ENCODE measurements at places on chromosomes 3 and 15.

DNA sequence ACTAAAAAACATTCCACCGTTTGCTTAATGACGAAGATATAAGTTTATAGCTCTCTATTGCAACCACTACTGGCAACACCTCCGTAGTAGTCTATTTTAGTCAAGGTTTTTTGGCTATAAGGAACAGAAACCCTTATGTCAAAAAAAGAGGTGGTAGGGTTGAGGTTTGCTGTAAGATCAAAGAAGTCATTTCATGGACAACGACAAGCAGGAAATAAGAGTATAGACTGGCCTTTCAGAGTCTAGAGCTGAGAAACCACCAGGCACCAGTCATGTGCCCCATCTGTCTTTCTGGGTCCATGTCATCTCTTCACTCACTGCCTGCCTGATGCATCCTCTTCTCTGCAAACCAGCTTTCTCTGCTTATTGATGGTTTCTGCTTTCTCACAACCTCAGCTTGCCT is 42.7 kb downstream of the THBS1 start:
- DNase-seq: no peak

GRCh38 chr15:77634266-77634962 is 1.7 kb upstream of the LINGO1 start:
- no peak for DNase-seq

GRCh38 chr15:81286621-81287121 is 37.3 kb downstream of the STARD5 start:
- DNase-seq: no peak

- no peak for DNase-seq
Observed at GRCh38 chr15:98412852-98413251, 235.5 kb upstream of the IGF1R start.

DNA sequence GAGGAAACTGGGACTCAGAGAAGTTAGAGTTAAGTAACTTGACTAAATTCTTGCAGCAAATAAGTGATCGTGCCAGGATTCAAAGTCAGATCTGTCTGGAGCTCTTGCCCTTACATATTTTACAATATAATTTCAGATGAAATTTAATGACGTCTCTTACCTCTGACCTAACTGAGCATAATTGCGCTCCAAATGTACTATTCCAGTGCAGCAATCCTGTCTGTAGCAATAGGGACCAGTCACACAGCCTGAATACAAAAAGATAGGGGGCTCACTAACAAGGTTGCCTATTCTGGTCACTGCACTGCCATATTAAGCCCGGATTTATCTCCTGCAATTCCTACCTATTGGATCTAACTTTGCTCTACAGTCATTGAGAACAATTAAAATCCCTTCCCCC is 316.4 kb downstream of the ZBTB20 start:
- DNase-seq: no peak

DNA sequence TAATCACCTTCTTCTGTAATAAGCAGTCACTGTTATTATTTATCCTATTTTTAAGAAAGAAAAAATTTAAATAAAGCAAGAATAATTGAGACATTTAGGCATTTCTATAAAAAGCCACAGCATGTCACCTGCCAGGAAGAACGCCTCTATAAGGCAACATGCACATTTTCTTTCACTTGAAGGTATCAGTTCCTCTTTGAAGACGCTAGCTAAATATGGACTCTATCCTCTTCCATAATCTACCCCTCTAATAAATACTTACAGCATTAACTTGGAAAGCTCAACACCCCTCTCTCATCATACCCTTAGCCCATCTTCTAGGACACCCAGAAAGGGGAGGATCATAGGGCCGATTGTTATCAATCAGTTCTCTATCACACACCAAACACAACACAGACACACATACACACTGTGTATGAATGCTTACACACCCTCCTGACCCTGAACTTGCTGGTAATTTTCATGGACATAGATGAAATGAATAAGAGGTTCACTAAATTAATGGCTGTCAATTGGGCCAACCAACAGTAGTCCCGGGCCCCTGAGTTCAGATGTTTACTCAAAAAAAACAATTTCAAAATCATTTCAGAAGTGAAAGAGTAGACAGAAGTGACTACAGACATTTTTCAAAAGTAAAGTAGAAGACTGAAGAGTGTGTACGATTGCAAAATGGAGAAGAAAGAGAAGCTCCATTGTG is 102.5 kb downstream of the ZMAT3 start:
- no peak for DNase-seq

DNA sequence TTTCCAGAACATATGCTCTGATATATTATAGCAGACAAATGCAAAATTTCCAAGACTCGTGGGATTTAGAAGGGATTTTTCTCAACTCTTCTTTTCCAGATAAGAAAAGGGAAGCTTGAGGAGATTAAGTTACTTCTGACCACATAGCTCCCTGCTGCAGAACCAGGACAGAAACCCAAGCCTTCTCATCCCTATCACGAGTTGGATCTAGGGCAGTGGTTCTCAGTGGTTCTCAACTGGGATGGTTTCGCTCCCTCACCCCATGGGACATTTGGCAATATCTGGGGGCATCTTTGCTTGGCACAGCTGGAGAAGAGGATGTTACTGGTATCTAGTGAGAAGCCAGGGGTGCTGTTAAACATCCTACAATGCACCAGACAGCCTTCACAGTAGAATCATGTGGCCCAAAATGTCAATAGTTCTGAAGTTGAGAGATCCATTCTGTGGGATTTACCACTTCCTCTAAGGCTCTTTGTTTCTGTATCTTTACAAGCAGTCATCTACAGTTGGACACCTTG is 64.2 kb downstream of the LIPC start:
- DNase-seq: no peak

DNA sequence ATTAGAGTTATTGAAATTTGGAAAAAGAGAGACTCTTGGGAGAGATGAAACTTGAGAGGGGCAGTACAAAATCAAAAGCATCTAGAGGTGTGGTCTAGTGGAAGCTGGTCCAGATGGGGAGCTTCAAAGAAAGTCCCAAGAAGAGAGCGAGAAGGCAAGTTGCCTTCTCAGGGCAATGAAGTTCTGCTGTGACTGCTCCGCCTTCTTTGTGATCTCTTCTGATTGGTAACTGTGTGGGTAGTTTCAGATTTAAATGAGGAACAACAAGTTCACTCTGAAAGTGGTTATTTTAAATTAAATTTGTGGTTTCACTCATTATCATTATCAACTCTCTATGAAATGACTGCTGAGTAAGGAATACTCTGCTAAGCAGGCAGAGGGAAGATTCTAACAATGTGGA is 233.3 kb downstream of the NLGN1 start:
- no peak for DNase-seq

- no peak for DNase-seq
Observed at GRCh38 chr3:139355476-139355875, 11.7 kb downstream of the MRPS22 start.

- no peak for DNase-seq
Observed at GRCh38 chr15:88736204-88736603, 67.0 kb upstream of the ACAN start.

- no peak for DNase-seq
Observed at GRCh38 chr3:73254062-73254461, 192.6 kb downstream of the EBLN2 start.

- no peak for DNase-seq
Observed at GRCh38 chr3:94525043-94525442, 462.2 kb downstream of the NSUN3 start.

DNA sequence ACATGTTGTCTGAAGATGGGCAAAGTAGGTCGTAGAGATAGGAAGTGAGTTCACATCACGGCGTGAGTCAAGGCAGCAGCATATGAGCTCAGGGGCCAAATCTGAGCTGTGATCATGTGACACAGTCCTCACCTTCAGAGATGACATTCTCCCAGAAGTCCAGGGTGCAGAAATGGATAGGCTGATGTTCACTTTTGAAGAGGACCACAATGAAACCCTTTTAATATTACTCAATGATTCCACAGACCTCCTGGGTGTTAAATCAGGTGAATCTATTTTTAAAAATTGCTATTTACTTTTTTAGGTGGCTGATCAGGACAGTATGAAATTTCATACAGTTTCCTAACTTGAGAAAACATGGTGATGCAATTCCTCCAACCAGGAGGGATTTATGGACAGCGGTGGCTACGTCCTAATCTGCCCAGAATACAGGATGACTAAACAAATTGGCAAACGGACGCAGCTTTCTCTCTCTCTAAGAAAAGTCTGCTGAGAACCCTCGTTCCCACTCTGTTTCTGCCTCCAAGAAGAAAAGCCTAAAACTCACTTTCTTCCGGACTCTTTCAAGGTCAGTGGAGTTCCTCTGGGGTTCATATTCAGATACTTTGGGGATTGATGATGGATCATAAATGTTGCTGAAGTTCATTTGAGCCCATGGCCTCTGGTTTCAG is 34.4 kb downstream of the B3GNT5 start:
- DNase-seq: no peak

DNA sequence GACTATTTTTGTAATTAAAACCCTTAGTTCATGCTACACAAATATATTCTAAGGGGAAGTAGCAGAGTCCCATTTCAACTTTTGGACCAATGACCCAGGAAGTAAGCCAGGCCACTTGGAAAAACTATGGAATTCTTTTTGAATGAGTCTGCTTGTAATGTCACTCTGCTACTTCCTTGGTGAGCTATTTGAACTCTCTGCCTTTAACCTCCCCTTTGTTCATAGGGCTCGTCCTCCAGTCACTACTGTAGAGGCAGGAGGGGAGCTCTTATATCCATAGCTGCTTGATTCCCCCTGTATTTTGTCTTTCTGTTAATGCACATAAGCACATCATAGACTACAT is 119.6 kb downstream of the UACA start:
- DNase-seq: no peak

GRCh38 chr15:28942046-28942445 is 56.3 kb downstream of the APBA2 start:
- DNase-seq: no peak

GRCh38 chr3:129525341-129525968 is 3.0 kb upstream of the RHO start:
- DNase-seq: no peak

- no peak for DNase-seq
Observed at GRCh38 chr3:8996216-8996615, 32.9 kb upstream of the RAD18 start.

DNA sequence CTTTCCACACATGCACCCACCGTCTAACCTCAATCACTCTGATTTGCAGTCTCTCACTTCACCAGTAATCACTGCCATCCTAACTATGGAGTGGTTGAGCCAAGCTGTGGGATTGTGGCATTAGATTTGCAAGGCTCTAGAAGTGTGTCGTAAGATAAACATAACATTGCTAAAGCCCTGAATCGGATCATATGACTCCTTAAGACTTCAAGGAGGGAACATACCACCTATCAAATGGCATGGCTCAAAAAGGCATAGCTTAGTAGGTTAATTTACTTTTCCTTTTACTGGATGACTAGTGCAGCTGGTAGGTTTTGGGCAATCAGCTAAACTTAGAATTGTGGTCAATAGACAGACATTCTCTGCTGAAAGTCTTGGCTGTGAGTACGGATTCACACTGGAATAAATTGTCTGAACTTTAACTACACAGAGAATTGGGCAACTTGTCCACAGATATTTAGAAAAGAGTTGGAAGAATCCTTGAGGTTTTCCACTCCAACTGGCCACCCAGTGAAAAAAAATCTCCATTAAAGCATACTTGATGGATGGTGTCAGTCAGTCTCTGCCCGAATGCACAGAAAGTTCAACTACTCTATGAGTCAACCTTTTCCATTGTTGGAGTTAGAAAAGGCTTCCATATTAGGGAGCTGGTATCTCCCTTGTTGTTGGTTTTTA is 476.7 kb upstream of the CBLB start:
- no peak for DNase-seq

DNA sequence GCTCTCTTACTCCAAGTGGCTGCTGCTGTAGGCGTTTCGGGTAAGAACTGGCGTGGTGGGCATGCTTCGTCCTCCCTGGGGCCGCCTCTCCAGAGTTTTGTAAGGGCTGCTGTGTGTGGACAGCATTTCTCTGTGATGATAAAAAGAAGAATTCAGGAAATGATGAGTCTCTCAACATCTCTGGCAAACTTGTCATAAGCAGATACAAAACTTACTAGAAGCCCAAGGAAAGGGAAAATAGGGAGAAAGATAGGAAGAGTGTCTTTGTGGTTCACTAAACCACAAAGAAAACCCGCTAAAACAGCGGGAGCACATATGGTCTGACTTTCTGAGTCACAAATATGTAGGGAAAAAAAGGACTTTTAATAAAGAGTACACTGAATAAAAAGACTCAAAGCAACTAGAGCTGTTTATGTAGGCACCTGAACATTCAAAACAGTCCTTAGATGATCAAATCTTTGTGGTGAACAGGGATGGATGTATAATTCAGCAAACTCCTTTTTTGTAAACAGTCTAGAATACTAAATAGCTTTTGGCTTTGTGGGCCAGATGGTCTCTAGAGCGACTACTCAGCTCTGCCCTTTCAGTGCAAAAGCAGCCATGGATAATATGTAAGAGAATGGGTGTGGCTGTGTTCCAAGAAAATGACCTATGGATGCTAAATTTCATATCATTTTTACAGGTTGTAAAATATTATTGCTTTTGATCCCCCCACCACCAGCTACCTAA is 60.4 kb upstream of the LMOD3 start:
- DNase-seq: no peak

Data from NCI-H2029 (cell line).